ENCODE measurements at places on chromosomes 7 and 10.
A peak's percentile ranks its signal among the peaks of the same experiment; 100 is the strongest.

DNA sequence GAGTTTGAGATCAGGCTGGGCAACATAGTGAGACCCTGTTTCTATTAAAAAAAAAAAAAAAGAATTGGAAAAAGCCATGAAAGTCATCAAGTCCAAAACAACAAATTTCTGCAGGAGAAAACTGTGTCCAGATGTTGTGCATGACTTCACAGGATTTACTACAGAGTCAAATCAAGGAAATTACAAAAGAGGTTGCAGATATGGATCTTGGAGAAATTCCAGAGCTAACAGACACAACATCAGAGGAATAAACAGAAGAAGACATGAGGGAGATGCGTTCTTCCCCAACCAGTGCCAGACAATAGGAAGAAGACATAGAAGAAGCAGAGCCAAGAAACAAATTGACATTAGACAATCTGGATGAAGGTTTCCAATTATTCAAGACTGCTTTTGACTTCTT lies 24.3 kb upstream of the KCNIP2 start:
- no peak for DNase-seq

- DNase-seq = no peak
Measured at GRCh38 chr10:102869258-102870198, at the start of gene AS3MT. AS3MT (plus strand) TSS chr10:102869470; CDS start chr10:102869593, 123 bp downstream.

DNA sequence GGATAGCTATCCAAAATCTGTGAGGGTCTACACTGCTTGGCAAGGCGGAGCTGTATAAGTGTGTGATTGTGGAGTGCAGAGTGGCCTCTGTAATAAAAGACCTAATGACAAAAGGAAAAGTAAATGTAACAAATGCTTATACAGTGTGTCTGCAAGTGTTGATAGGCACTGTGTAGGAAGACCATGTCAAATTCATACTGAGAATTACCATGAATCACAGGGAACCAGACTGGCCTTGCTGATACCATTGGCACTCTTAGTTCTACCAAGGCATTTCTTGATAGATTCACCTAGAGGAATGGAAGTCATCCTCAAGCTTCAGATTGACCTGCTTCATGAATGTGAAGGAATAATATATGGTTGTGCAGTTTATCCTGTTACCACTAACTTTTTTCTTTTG lies 58.8 kb downstream of the CYCS start:
- no peak for DNase-seq

DNA sequence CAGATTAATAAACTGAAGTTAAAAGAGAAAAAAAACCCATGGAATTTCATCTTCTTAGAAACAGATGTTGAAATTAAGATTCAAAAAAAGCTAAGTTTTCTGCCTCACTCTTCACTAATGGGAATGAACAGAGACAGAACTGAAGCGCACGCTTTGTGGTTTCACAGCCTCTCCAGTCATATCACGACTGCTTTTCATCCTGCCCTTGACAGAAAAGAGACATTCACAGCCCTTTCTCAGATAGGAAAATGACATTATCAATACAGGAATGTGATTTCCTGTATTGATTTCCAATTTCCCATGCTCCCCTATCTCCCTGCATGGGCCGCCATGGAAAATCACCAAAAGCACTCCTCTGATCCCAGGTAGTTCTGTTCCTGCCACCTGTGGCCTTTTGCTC lies 108.2 kb downstream of the PFKFB3 start:
- no peak for DNase-seq

DNA sequence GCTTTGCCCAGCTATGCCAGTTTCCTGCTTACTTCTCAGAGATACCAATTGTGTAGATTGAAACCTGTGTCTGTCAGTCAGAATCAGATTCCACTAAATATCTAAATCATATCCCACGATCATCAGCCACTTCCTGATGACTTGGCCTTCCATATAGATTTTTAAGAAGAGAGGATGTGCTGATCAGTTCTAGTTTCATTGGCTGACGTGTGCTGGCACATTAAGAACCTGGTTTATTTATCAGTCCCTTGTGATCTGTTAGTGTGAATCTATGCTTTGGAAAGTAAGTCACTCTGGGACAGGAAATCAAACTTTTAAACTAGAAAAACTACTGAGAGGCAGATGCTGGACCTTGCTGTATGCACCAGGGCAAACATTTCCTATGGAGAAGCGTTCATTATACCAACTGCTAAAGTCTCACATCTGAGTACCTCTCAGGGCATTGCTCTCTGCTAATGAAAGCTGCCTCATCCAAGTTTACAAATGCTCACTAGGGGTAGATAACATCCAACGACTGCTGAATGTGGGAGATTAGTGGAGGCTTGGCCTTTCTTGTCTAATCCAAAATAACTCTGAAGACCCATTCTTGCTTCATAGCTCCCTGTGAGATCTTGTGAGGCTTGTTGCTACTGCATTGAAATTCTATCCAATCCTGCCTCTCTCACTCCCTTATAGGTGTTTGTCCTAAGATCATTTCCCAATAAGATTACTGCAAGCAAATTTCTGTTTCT lies 109.1 kb downstream of the ARL4A start:
- no peak for DNase-seq

- DNase-seq = no peak
Measured at GRCh38 chr10:114071178-114071577, 27.5 kb downstream of the ADRB1 start.

GRCh38 chr10:4216726-4217125 lies 431.7 kb upstream of the KLF6 start:
- no peak for DNase-seq

- DNase-seq = no peak
Measured at GRCh38 chr10:115001506-115002381, 63.7 kb downstream of the TRUB1 start.

DNA sequence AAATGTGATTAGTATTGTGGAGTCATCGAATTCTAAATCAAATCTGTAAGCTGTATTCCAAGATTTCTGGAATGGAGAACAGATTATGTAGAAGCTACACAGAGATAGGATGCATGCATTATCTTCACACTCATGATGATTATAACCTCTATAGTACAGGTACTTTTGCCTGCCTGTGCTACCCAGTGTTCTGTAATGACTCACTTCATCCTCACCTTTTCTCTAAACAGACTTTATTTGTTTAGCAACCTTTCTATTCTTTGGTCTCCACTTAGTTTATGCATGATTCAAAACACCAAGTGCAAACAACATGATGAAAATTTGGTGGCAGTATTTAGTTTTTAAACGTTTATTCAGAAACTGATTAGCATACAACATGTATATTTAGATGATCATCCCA lies 68.4 kb upstream of the PRPS1L1 start:
- no peak for DNase-seq

DNA sequence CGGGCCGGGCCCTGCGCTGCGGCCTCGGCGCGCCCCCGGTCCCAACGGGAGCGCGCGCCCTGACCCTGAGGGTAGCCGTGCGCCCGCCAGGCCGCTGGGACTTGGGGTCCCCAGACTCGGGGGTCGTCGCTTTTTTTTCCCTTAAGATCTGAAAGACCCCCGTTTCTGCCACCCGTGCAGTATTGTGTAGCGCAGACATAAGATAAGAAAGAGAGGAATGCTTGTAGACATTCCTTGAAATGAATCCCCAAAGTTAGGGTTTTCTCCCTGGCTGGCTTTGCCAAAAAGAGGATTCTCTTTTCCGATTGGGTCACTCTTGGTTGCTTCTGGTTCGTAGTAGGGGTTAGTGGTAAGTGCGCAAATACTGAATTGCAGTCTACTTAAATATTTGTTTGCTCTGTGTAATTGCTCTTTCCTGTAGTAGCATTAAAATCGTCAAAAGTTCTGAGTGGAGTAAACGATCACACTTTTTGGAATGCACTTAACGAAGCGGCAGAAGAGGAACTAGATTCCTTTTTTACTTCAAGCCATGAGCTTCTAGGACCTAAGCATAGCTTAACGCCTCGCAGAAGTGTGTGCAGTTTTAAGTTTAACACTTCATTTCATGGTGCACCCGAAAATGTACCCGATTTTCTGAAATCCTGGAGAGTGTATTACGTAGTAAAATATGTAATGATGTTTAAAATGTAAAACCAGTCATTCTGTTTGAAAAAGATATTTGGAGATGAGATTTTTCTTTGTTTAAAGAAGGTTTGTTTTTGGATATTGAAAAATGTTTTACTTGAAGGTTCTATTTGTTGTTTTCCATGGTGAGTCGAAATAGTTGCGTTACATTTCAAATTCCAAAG lies 1.3 kb downstream of the CUL1 start:
- DNase-seq = no peak

GRCh38 chr10:104796823-104797222 lies 155.7 kb downstream of the SORCS3 start:
- no peak for DNase-seq

DNA sequence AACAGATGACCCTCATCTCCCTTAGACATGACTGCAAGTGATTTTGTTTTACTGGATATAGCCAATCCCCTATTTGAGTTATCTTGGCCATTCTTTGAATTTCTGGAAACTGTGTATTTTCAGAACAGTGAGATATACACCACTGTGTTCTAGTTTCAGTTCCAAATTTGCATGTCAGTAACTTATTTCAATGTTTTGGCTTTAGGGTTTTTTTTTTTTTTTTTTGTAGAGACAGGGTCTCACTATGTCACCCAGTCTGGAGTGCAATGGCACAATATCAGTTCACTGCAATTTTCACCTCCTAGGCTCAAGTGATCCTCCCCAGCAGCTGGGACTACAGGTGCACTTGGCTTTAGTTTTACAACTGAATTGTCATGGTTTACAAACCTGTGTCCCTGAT lies 67.2 kb downstream of the ATAD1 start:
- DNase-seq = no peak

DNA sequence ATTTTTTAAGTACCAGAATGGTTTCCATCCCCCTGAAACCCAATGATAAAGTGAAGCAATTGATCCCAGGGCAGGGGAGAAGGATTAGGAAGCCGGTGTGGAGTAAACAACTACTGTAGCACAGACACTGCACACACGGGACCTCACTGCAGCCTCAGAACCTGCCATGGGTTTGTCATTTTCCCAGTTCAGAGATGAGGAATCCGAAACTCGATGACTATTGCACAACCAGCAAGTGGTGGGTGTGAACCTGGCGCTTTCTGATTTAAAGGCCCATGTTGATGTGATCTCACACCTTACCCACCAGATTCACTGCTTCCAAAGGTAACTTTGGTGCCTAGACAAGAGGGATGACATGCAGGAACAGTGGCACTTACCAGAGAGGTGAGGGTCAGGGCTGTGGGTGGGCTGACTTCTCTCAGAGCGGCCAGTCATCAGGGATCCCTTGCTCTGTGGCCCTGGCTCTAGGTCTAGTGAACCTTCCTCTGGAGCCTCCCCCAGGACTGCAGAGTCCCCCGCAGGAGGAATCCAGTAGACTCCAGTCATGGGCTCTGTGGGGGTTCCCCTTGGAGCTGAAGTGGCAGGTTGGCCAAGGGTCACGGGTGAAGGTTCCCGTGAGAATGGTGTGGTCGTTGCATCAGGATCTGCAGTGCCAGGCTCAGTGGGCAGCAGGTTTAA lies 62.8 kb downstream of the PKD1L1 start:
- DNase-seq = no peak

- no peak for DNase-seq
Measured at GRCh38 chr7:18212758-18213157, 185.1 kb upstream of the PRPS1L1 start.

- DNase-seq = no peak
Measured at GRCh38 chr10:6842722-6843121, 262.6 kb upstream of the PRKCQ start.

GRCh38 chr7:64880322-64881297 lies 22.5 kb upstream of the ZNF273 start:
- no peak for DNase-seq

DNA sequence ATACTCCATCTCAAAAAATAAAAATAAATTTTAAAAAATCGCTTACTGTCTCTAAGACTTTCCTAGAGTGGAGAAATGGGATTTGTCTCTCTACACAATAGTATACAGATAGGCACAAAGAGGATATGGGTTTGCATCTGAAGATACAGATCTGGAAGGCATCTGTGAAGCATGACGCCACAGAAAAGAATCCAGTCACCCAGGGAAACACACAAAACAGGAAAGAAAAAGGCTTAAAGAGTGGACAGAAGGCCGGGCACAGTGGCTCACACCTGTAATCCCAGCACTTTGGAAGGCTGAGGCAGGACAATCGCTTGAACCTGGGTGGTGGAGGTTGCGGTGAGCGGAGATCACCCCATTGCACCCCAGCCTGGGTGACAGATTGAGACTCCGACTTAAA lies 61.3 kb downstream of the SKIDA1 start:
- no peak for DNase-seq

- no peak for DNase-seq
Measured at GRCh38 chr7:4136501-4137110, 545.5 kb upstream of the FOXK1 start.

- DNase-seq = no peak
Measured at GRCh38 chr7:100380196-100380595, 6.9 kb downstream of the PILRA start.

DNA sequence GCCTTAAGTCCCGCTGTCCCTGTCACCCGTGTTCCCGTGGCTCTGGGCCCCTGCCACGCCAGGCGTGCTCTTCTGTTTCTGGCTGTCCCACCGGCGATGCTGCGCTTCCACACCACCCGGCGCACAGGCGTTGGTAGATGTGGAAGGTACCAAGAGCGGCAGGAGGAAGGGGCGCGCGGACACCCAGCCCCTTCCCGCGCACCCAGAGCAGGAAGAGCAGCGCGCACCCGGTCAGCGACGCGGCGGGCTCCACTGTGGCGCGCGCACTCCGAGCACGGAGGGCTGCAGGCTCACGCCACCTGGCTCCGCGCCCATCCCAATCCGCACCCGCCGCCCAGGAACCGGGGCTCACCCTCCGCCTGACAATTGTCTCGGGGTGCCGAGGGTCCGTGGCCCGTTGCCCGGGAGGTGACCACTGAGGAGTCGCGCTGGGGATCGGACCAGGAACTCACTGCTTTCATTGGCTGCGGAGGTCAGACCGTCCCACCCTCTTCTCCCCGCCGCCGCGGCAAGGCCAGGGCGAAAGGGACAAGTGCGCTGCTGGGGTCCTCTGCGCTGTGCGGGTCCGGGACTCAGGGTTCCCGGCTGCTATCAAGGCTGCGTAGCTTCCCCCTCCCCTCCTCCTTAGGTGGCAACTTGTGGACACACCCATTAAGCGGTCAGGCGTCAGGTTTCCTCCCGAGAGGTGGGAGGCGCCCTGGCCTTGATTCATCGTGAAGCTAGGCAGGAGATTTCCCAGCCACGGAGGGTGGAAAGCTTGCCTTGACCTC lies 121.6 kb upstream of the ZNF92 start:
- DNase-seq = peak; percentile 39

DNA sequence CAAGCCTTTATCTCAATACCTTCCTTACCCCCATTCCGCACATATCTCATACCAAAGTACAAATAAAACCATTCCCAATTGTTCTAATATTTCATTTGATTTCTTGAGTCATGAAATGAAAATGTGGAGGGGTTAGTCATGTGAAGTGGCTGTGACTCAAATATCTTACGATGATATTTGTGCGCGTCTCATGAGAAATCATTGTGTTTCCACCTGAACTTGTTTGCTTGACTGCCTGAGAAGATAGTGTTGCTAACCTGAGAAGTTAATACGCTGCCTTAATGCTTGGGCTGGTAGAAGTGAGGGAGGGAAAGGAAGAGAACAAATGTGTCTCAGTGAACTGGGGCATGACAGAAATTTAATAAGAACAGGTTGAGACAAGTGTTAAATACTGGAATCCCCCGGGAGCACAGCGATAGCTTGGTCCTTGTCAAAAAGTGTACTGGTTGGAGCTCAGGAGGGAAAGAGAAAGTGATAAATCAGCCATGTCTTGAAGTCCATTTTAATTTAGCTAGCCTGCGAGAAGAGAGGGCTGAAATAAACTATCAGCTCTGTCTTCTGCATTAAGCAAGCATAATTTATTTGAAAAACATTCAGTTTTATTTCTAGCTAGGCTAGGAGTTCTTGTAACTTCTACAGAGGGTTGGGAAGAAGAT lies 7.2 kb upstream of the EPHA1 start:
- DNase-seq = no peak

Measured in CD4-positive, alpha-beta T cell treated with Interleukin-1 beta for 1 hour (primary cell).